AG09309 (cell line): ENCODE measurements at places on chromosomes 6 and 20.
A peak's percentile ranks its signal among the peaks of the same experiment; 100 is the strongest.

DNA sequence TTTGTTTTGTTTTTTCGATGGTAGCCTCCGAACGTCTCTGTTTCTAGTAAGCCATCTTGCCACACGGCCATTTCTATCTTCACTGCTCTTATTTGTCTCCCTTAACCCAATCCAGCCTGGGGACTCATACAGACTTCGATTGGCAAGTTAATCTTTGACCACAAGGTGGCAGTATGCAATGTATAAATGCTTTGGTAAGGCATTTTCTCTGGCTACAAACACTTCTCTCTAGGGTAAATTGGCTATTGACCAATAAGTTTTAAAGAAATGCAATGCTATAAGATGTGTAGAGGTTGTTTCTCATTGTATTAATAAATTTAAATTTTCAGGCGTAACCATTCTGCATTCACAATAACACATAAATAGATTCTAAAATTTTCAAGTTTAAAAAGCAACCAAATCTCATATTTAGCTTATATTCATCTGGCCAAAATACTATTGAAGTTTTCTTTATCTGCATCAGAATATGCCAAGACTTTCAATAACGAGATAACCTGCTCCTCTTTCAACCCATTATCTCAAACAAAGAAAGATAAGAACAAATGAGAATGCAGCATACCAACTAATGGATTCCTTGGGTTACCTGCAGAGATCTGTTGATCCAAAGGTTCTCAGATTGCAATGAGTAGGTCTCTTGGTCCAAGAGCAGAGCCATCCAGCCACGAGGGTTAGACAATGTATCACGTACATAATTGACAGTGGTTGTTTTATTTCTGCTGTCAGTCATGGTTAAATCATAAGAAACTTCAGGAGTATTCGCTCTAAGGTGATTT is 231.9 kb downstream of the PKHD1 start:
- peak; percentile 10 for DNase-seq

DNA sequence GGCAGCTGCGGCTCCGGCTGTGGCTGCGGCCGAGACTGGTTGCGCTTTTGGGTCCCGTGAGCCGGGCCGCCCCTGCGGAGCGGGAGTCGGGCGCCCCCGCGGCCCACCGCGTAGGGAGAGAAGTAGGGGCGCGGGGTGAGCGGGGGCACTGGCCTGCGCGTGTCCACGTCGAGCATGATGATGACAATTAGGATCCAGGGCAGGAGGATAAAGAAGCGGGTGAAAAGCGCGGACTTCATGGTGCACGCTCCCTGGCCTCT is 739 bp downstream of the B3GAT2 start:
- no peak for DNase-seq

- no peak for DNase-seq
These were observed 59.1 kb upstream of the SMOC2 start for GRCh38 chr6:168381726-168382458.

DNA sequence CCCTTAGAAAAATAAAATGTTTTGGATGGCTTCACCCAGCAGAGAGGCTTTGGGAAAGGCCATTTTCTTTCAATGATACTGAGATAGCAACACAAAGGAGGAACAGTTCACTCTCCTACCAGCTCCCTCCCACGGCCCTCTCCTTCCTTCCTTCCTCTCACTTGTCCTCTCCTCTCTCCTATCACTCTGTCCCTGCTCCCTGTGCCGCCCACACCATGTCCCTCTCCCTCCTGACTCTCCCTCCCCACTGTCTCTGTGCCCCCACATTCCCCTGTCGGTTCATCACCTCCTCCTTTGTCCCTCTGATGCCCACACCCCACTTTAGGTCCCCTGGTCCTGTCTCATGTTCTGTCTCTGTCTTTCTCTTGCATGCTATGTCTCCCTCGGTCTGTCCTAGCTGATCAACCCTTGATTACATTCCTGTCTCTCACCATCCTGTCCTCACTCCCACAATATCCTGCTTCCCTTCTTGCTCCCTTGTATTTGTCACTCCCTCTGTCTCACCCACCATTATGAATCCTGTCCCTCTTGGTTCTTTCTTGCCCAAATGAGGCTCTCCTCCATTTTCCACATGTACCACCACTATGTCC is 30.1 kb downstream of the ELMO2 start:
- no peak for DNase-seq

GRCh38 chr6:12012558-12013306 is 620 bp downstream of the HIVEP1 start:
- no peak for DNase-seq

- DNase-seq, result no peak
These were observed 19.3 kb upstream of the AKIRIN2 start for GRCh38 chr6:87721311-87721710.

GRCh38 chr6:35358086-35358485 is 15.7 kb downstream of the PPARD start:
- DNase-seq, result no peak

- no peak for DNase-seq
These were observed 11.7 kb downstream of the TSPYL1 start for GRCh38 chr6:116267836-116268588.

DNA sequence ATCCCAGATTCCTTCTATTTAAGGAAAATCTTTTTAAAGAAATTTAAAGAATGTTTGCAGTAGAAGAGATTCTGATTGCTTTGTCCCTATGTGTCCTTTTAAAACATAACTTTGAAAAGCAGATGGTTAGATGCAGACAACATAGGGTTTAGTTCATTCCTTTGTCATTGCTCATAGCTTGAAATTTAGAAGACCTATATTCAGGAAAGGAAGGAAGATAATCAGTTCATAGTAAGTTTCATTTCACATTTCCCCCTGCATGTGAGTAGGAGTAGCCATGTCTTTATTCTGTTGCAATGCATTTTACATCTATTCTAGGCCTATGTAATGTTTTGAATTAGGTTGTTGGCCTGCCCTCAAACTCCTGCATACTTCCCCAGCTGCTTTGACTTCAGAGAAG is 197.9 kb upstream of the GRIK2 start:
- no peak for DNase-seq
